ENCODE measurements at places on chromosomes 2 and 18.

GRCh38 chr2:177161741-177162460 lies 50.7 kb upstream of the HNRNPA3 start:
- DNase-seq: peak; percentile 71

- DNase-seq: no peak
Observed at GRCh38 chr2:221477714-221478484, 94.2 kb downstream of the EPHA4 start.

DNA sequence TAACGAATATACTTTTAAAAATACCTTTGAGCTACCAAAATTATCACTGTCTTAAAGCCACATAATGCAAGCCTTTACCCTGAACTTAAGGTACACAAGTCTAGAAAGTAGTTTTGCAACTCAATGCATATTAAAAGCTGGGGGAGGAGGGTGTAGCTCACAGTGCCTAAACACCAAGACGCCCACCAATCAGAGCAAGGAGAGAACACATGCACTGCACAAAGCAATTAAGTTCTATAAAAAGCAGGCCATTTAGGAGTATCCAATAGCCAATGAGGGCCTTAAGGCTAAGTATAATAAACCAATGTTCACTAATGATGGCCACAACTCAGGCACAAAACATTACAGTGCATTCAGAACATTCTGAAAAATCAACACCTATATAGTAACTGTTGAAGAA lies 16.2 kb downstream of the TRIP12 start:
- DNase-seq: no peak

DNA sequence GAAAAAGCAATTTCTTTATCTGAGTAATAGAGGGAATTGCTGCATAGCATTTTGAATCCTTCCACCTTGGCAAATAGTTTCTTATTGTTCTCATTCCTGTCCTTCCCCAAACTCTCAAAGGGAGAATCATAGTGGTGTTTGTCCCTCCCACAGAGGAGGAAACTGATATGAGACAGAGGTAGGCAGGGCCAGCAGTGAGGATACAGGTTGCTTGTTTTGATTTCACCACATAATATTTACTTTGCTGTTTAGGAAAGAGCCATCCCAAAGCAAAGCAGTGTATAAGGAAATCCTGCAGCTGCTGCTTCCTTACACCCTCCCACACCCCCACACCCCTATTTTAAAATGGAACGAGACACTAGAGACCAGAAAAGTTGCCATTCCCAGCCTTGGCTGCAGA lies 195.3 kb downstream of the SETBP1 start:
- no peak for DNase-seq

GRCh38 chr2:155145758-155146229 lies 447.3 kb downstream of the KCNJ3 start:
- DNase-seq: no peak

DNA sequence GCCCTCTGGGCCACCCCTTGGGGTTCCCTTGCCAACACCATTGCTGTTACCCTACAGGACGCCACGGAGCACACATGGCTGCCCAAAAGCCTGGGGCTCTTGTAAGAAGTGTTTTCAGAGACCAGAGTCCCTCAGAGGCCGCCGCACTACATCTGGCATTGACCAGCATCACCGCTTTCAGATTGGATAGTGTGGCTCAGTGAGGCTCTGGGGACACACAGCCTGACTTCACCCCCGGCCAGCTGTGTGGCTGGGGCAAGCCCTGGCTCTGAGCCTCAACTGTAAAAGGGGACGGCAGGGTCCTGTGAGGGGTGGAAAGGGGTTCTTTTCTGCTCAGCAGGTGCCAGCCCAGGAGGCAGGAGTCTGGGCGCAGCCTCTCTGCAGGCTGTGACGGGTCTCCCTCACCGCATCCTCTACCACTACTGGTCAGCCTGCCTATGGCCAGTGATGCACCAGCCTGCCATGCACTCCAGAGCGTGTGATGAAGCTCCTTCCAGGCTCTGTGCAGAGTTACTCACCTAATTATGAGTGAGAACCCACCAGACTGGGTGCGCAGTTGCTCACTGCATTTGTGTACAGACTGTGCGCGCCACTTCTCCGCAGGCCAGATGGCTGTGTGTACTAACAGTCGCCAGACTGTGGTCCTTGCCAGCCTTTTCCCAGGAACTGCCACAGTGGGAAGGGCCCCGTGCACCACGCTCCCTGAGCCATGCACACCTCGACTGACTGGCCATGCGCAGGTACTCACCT lies 10.7 kb upstream of the OTOF start:
- no peak for DNase-seq

GRCh38 chr2:84942964-84943421 lies 28.0 kb upstream of the KCMF1 start:
- no peak for DNase-seq

DNA sequence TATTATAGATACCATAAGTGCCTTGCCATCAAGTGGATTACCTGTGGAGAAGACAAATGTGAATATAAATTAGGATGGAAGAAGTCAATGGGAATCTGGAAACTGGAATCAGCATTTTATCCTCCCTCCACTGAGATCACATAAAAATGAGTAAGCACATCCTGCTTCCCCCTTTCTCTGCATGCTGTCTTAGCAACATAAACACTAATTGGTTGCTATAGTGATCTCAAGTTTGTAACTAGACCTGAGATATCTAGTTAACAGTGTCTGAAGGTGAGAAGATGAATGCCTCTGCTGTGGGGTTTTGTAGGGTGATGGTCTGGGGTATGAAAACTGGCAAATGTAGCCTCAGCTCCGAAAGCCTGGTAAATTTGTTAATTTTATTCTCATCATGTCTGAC lies 1357.5 kb upstream of the CELF4 start:
- no peak for DNase-seq

DNA sequence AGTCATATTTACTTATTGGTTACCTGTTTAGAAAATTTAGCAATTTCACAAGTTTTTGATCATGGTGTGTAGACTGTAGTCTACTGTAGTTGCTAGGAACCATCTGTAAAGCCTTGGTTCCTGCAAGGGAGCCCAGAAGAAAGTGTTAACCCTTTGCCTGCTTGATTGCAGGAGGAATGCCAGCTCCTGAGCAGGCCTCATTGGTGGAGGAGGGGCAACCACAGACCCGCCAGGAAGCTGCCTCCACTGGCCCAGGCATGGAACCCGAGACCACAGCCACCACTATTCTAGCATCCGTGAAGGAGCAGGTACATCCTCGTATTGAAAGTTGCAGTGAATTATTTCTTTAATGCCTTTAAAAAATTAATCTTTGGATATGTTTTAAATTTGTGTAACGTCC lies 76.3 kb downstream of the PKP4 start:
- no peak for DNase-seq

GRCh38 chr2:4964579-4964978 lies 727.6 kb upstream of the SOX11 start:
- peak; percentile 48 for DNase-seq

GRCh38 chr2:241909769-241910168 lies 40.2 kb downstream of the RTP5 start:
- no peak for DNase-seq

GRCh38 chr2:449246-450067 lies 161.6 kb upstream of the ALKAL2 start:
- DNase-seq: no peak

- DNase-seq: no peak
Observed at GRCh38 chr2:155190342-155190741, 491.8 kb downstream of the KCNJ3 start.

DNA sequence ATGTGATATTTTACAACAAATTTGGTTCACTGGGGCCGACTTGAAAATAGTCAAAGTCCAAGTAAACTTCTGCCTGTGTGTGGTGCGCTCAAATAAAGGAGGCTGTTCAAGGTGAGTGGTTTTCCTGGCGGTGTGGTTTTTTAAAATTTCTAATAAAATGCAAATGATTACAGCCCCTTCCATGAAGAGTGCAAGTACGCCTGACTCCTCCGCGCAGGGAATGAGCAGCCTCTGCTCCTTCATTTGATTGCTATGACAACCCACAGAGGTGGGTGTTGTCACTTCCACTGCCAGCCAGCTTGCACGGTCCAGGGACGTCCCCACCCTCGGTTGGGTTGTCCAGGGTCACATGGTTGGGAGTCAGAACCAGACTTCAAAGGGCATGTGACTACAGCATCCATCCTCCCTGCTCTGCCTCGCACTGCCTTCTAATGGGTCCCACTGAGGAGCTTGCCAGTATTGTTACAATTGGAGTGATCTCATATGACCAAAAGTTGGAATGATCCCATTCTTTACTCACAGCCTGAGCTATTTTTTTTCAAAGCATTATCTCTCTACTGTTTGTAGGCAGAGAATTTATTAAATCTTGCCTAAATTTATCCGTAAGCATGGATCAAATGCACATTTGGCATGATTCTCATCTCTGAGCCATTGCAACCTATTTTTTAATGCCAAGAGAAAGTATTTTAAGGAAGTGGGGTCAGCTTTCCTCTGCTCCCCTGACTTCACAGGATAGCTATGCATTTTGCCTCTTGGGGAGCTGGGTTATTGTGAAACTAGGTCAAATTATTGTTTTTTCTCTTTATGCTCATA lies 121.3 kb downstream of the AGAP1 start:
- DNase-seq: no peak

DNA sequence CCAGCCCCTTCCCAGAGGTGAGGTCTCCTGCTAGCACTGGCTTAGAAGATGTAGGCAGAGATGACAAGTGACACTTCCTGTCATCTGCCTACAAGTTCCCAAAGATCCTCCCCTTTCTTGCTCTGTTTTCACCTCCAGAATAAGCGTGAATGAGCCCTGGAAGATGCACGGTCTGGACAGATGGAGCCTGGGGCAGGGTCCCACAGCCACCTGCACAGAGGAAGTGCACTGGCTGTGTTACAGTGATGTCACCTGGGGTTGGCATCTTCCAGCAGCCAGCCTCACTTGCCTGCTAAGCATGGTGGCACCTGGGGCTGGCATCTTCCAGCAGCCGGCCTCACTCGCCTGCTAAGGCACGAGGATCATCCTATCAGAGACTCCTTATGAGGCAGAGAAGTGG lies 32.3 kb downstream of the TMEM18 start:
- no peak for DNase-seq

- DNase-seq: no peak
Observed at GRCh38 chr18:49856496-49856895, 43.2 kb upstream of the ACAA2 start.

GRCh38 chr18:10926621-10927161 lies 222.7 kb downstream of the PIEZO2 start:
- DNase-seq: peak; percentile 72

DNA sequence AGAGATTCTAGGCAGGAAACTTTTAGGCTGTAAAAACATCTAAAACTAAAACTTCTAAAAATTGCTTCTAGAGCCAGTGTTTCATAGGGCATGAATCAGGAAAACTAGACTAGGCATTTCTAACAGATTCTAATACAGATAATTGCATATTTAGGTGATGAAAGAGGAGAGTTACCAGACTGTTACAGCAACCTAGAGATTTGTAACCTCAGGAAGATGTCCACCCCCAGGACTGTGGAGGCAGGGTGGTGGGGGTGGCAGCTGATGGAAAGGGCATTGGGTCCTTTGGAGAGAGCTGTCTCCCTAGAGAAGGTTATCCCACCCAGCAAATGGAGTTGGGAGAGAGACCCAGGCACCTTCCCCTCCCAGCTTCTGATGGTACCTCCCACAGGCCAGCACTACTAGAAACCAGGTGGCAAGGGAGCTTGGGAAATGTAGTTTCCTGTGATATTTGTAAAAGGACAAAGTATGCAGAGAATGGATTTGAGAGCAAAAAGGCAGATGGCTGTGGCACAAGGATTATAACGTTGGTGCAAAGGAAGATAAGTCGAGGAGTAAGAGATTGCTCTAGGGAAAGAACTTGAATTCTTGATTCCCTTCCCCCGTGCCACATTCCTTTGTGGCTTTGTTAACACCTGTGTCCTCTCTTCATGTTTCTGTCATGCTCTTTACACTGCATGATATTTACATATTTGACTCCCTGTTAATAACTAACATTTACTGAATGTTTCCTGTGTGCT lies 75.6 kb upstream of the MGAT5 start:
- DNase-seq: no peak

- peak; percentile 96 for DNase-seq
Observed at GRCh38 chr2:237700512-237701032, 73.2 kb downstream of the LRRFIP1 start.

GRCh38 chr2:71071681-71072398 lies 3.4 kb downstream of the NAGK start:
- no peak for DNase-seq

DNA sequence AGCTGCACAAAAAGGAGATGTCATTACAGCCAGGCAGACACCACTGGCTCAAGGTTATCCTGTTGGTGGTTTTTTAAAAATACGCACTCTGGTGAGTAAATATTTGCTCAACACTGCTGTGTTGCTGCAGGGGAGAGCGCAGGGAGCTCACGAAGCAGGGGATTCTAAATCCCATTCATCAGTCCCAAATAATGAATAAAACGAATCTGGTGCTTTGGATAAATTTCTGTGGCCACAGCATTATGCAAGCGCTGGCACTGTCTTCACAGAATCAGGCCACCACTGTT lies 256.2 kb downstream of the HDAC4 start:
- DNase-seq: no peak

GRCh38 chr2:226137201-226137811 lies 662.3 kb downstream of the IRS1 start:
- no peak for DNase-seq

GRCh38 chr2:96530144-96530430 lies 6.5 kb upstream of the ARID5A start:
- no peak for DNase-seq

GRCh38 chr18:7980656-7981055 lies 413.5 kb downstream of the PTPRM start:
- no peak for DNase-seq

DNA sequence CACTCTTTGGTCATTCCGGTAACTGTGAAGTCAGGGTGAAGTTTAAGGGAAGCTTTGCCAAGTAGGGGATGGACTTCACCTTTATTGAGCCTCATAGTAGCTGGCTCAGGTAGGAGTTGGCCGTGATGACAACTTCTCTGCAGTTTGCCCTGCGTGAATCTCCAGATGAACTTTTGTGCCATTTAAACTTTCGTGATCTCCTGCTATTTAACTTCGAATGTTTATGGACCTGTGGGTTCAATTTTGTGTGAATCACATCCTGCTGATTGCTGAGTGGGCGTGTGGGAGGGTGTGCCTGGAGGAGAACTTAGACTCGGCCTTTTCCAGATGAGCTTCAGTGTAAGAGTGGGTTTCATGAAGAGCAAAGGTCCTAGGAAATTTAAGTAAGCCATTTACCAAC lies 4.2 kb downstream of the UGT1A1 start:
- peak; percentile 21 for DNase-seq

GRCh38 chr18:48007955-48008701 lies 77.7 kb upstream of the SMAD2 start:
- DNase-seq: peak; percentile 61

DNA sequence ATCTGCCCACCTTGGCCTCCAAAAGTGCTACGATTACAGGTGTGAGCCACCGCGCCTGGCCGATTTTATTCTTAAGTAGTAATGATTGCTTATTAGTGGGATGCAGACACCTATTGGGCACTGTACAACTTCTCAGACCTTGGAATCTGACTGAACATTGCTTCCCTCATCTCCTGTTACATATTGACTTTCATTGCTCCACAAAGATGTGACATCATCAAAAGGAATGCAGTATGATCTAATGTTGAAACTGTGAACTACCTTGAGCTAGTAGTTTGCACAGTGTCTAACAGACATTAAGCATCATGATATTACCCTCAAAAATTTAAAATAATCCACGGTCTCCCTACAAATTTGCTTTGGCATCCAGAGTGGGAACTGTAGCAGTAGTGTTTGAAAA lies 109.8 kb upstream of the SIX2 start:
- no peak for DNase-seq
